ENCODE measurements at places on chromosomes 3 and 15. TPM values are rescaled to one million over a fixed set of nuclear protein-coding genes. Genes with fewer than 3 reads are reported as not detected.

- no peak for DNase-seq
Measured at GRCh38 chr3:45628746-45629145, 34.2 kb downstream of the LIMD1 start.

DNA sequence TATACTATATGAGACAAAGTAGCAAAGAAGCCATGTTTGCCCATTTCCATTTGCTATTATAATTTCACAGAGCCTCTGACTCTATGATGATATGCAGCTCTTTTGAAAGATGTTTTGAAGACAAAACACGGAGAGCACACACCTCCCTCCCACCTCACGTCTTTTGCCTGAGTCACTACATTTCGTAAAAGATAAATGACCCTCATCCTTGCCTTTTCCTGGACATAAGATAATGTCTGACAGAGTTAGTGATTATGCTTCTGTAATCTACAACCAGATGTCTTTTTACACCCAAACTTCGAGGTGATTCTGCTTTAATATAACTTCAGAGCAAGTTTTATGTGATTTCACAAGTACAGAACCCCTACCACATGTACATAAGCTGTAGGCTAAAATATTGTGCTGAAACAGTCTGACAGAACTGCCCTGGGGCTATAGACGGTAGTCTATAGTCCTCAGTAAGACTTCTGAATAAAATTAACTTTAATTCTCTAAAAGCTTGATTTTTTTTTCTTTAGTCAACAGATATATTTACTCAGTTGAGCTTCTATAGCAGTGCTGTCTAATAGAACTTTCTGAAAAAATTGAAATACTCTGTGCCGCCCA lies 99.9 kb downstream of the CD200R1L start:
- no peak for DNase-seq

DNA sequence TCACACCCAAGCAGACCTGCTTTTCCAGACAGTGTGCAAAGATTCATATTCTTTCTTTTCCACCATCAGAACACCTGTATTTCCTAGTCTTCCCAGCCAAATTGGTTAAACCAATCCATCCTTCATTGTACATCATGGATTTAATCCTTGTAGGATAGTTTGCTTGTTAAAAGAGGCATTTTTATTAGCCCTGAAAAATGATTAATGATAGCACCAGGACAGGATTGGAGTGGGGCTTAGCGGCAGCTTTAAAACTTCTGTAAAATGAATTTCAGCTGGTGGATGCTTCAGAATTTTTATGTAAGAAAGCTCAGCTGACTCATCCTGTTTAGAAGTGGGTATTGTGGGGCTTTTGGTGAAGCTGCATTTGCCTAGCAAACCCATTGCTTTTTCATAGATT lies 36.1 kb upstream of the ARHGEF26 start:
- no peak for DNase-seq

ARID3B gene
- 28.8 TPM for total RNA-seq

- DNase-seq: no peak
Measured at GRCh38 chr3:18580268-18580667, 155.1 kb upstream of the SATB1 start.

DNA sequence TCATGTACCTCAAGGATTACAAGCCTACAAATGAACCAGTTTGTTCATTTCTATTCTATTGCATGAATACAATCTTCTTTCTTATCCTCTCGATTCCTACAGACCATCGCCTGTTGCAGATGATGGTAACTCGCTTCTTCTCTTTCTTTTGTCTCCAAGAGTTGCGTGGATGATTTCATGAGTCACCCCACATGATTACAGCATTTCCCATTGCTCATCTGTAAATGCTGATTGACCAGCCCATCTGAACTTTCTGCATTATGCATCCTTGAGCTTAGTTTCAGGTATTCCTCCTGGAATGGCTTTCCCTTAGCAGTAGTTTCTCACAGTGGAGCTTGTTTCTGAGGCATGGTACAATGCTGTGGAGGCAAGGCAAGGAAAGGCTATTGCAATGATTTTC lies 109.6 kb upstream of the TOPAZ1 start:
- DNase-seq: no peak

CHL1 gene
- total RNA-seq: 0.59 TPM

PLA2G4F gene
- 3.2 TPM for total RNA-seq

CCDC13 gene
- 2.4 TPM for total RNA-seq

- no peak for DNase-seq
Measured at GRCh38 chr3:57060089-57060821, at the start of gene SPATA12. Gene SPATA12, plus strand, starts transcription at chr3:57060664. Its CDS starts 13,031 bp downstream, at chr3:57073695.

DNA sequence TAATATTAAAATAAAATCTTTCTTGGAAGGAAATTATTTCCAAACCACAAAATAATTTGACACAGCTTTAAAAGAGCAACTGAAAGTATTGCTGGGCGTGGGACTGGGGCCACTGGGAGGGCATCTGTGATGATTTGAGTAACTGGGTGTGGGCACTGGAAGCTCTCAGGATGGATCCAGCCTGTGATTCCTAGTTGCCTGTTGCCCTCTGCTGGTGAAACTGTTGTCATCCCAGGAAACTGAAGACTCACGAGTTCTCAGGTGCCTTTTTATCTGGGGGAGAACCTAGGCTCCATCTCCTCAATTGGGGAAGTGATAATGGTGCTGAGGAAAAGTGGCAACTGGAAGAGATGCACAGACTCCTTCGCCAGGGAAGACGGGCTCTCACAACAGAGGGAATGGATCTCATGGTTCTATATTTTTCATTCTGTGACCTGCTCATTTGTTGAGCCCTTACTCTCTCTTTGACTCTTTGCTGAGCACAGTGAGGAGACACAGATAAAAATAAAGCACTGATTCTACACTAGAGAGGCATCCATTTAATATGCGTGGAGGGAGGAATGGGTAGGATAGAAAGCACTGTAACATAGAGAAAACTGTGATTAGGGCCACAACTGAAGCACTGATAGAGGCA lies 61.6 kb downstream of the TPRG1 start:
- no peak for DNase-seq

DNA sequence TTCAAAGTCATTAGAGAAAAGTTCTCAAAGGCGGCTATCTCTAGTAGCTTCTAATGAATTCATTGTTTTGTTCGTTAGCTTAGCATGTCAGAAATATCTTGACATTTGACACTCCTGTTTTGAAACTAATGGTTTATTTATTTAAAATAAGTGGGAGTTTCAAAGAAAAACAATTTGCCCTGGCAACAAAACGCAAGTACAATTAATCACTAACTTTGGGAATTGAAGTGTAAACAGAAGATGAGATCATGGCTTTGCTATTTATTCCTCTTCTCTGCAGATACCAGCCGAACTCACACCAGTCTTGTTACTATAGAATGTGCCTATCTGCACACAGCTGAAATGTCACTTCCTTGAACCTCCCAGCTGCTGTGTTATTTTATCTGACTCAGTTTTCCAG lies 27.5 kb downstream of the MASP1 start:
- DNase-seq: no peak

CCR3 gene
- total RNA-seq: 0.14 TPM

- no peak for DNase-seq
Measured at GRCh38 chr3:9231471-9231870, 18.0 kb downstream of the SRGAP3 start.

DNA sequence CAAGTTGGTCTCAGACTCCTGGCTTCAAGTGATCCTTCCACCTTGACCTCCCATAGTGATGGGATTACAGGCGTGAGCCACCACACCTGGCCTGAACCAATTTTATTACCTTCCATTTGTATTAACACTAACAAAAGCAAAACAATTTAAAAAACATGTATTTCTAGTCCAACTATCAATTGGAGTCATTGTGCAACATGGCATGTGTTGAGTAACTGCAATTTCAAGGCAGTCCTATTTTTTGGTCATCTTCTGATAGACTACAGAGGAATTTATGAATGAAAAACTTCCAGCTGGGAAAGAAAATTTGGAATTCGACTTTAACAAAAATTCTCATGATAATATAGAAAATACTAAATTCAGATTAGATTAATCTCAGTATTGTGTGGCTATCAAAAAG lies 16.8 kb downstream of the SPTSSB start:
- no peak for DNase-seq

GRCh38 chr15:70245932-70246622 lies 148.4 kb upstream of the TLE3 start:
- DNase-seq: no peak

RAB6B gene
- 21.2 TPM for total RNA-seq

- no peak for DNase-seq
Measured at GRCh38 chr3:185778094-185778493, 46.7 kb downstream of the IGF2BP2 start.

- DNase-seq: no peak
Measured at GRCh38 chr3:43753741-43754715, 63.3 kb downstream of the ABHD5 start.

DNA sequence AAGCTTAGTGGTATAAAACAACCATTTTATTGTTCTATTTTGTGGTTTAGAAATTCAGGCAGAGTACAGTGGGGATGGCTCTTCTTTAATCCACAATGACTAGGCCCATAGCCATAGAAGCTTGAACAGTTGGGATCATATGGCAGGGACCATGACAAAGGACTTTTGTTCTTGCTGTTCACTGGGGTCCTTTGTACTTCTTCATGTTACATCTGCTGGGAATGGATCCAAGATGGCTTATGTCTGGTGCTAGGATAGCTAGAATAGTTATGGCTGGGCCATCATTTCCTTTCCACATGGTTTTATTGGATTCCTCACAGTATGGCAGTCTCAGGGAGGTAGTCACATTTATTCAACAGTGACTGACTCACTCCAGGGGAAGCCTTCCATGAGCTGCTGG lies 427.9 kb upstream of the AGTR1 start:
- DNase-seq: no peak

DNA sequence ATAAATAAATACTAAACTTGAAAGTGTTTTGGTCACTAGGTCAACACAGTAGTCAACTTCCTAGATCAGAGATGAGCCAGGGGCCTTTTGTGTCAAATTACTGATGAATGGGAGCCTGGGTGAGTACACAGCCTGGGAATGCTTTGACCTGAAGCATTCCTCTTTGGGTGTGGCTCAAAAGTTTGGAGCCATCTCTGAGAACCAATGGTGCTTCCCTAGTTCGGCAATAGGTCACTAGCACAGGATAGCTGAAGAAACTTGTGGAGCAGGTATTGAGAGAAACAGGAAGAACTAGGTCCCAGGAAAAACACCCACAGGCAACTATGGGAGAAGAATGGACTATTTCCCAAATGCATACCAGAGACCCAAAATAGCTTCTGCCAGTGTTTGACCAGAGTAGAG lies 56.6 kb upstream of the PLXND1 start:
- DNase-seq: no peak

SPINK8 gene
- not detected for total RNA-seq

GRCh38 chr15:55408012-55408928 lies at the start of the genes CCPG1 and PIERCE2:
Gene CCPG1, minus strand, starts transcription at chr15:55408359. Its CDS starts 18,935 bp downstream, at chr15:55389424.
Gene PIERCE2, plus strand, starts transcription at chr15:55408495. Its CDS starts 274 bp downstream, at chr15:55408769.
- peak; percentile 95 for DNase-seq

GREM1 gene
- 56.6 TPM for total RNA-seq

DNA sequence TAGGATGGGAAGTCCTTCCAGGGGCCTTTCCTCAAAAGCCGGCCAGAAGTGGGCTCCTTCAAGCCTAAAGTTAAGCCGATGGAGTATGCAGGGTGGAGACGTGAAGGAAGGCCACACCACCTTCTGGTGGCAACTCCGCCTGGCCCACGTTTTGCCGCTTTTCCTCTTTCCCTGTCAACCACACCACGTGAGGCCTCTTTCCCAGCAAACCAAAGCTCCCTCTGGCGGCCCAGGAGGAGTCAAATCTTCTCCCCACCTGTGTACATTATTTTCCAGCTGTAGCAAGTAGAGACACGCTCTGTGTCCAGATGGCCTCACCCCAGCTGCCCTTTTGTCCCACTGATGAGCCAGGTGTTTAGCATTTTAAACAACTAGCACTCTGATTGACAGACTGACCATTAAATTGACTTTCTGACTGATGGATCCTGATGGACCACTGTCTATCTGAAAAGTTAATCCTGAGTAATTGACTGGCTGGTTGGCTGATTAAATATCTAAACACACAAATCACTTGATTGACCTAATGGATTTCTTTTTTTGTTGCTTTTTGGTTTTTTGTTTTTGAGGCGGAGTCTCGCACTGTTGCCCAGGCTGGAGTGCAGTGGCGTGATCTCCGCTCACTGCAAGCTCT lies 59.6 kb upstream of the ZBTB38 start:
- DNase-seq: no peak

DNA sequence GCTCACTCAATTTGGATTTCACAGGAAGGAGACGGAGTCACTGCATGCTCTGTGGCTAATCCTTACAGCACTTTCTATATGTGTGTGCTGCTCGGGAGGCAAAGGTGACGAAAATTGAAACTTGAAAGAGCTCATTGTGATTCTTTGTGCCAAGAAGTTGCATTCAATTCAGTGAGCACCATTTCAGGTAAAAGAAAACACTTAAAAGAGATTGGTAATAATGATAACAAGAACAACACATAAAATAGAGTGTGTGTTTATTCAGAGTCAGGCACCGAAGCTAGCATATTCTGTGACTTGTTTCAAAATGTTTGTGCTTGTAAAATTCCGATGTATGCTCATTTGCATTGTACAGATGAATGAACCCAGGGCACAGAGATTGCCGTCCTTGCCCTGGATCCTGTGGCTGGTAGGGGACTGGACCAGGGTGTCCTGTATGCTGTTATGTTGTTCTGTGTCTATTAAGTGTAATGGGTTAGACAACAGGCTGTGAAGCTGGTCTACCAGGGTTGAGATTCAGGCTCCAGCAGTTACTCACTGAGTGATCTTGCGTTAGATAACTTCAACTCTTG lies 193.3 kb upstream of the PROK2 start:
- no peak for DNase-seq

- DNase-seq: no peak
Measured at GRCh38 chr3:38115645-38116427, 21.1 kb downstream of the ACAA1 start.

Data from type B pancreatic cell (in vitro differentiated cells).